NCI-H526 treated with DMSO at 0.1 percent for 48 hours (cell line): ENCODE measurements at places on chromosomes 4 and X.

DNA sequence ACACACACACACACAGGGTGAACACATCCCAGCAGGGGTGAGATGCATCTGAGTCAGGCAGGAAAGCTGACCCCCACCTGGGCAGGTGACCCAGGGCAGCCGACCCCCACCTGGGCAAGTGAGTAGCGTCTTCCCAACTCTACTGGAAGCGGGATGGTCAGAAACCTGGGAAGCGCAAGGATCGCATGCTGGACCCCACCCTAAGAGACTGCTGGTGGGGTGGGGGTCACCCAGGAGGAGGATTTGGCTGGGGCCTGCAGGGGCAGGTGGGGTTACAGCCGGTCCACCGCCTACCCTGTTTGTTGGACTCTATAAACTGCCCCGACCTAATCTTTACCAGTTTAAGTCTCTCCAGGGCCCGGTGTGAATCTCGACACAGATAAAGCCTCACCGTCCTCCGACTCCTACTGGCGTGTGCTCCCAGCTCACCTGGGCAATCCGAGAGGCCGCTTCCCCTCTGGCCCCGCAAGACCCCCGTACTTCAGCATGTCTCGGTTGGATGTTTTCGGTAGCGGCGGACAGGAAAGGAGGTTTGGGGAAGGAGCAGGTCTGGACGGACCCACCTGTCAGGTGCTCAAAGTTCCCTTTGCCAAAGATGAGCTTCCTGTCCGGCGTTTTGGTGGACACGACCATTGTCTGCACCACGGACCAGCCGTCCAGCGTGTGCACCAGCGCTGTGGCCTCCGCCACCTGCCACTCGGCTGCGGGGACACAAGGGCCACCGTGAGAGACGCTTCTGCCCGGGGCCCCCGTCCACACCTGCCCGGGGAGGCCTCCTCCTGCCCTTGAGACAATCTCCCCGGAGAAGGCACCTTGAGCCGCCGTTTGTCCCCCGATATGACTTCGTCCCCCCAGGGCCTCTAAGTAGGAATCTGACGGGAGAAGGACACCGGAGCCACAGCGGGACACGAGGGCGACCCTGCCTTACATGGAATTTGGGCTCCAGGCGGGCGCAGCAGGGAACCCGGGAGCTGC is 2.0 kb downstream of the GTPBP6 start:
- DNase-seq = no peak

DNA sequence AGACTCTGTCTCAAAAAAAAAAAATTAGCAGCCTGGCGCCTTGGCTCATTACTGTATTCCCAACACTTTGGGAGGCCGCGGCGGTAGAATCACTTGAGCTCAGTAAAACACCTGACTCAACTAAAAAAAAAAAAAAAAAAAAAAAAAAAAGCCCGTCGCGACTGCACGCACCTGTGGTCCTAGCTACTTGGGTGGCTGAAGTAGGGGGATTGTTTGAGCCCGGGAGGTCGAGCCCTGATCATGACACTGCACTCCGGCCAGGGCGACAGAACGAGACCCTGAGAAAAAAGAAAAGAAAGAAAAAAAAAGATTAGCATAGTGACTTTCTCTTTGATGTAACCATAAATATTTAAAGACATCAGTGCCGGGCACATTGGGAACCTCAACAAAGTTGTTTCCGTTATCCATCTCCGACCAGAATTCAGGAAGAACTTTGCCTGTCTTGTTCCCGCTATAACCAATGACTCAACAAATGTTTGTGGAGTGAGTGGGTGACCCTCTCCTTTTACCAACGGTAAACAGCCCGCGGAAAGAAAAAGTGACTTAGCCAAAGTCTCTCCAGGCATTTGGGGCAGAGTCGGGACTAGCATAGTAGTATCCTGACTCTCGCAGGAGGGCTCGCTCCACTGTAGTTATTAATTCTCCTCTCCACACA is 553 bp upstream of the MED28 start:
- no peak for DNase-seq

GRCh38 chr4:6695660-6696610 is 2.3 kb downstream of the S100P start:
- no peak for DNase-seq

GRCh38 chr4:7139167-7139982 is 53.0 kb upstream of the SORCS2 start:
- no peak for DNase-seq

- peak; percentile 55 for DNase-seq
These were observed at the start of gene CCDC149 for GRCh38 chr4:24912252-24913118. Gene CCDC149, minus strand, starts transcription at chr4:24913042. Its CDS starts 178 bp downstream, at chr4:24912864.

- DNase-seq = no peak
These were observed 50.5 kb downstream of the GPR174 start for GRCh38 chrX:79195027-79195426.

DNA sequence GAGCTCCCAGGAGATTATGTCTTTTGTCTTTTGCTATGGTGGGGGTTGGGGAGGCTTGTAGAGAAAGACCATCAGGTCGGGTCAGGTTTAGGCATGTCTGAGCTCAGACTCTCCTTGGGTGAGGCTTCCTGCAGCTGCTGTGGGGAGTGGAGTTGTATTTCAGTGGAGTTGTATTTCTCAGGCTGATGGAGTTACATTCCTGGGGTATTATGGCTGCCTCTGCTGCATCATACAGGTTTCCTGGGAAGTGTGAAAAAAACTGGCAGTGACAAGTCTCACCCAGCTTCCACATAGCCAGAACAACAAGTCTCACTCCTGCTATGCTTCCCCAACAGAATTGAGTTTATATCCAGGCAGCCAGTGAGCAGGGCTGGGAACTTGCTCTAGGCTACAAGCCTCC is 119.3 kb downstream of the VSIG4 start:
- DNase-seq = no peak

DNA sequence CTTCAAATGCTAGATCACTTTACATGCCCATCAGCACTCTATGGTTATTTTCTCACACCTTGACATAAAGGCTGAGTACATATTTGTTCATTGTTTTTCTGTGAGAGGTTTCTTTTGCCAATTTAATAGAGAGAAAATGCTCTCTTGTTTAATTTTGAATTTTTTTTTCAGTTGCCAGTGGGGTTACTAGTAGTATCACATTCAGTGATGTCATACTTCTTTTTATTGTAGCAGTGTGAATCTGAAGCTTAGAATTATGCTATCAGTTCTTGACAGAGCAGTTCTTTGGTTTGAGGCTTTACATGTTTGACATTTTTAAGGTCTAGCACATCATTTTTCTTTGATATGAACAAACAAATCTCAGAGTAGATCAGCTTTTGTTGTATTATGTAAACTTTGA is 185.4 kb downstream of the NWD2 start:
- no peak for DNase-seq

DNA sequence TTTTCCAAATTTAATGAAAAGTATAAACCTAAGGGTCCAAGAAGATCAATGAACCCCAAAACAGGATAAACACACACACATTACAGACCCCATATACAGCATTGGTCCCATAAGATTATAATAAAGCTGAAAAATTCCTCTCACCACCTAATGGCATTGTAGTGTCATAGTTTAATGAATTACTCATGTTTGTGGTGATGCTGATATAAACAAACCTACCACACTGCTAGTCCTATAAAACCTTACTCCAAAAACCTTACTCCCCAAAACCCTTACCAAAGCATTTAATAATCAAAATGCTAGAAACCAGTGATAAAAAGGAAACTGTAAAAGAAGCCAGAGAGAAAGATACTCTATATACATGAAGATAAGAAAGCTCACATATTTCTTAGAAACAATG is 148.1 kb upstream of the SH3RF1 start:
- no peak for DNase-seq

DNA sequence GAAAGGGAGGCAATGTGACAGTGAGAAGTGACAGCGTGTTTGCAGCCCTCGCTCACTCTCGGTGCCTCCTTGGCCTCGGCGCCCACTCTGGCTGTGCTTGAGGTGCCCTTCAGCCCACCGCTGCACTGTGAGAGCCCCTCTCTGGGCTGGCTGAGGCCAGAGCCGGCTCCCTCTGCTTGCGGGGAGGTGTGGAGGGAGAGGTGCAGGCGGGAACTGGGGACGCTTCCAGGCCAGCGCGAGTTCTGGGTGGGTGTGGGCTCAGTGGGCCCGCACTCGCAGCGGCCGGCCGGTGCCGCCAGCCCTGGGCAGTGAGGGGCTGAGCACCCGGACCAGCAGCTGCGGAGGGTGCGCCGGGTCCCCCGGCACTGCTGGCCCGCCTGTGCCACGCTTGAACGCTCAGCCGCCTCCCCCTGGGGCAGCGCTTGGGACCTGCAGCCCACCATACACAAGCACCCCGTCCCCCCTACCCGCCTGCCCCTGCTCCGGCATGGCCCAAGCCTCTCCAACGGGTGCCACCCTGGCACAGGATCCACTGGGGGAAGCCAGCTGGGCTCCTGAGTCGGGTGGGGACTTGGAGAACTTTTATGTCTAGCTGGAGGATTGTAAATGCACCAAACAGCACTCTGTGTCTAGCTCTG is 1142.8 kb upstream of the INTU start:
- no peak for DNase-seq

- no peak for DNase-seq
These were observed 952 bp downstream of the ANOS1 start for GRCh38 chrX:8730812-8731558.

GRCh38 chr4:113692809-113693411 is 68.6 kb downstream of the CAMK2D start:
- no peak for DNase-seq

DNA sequence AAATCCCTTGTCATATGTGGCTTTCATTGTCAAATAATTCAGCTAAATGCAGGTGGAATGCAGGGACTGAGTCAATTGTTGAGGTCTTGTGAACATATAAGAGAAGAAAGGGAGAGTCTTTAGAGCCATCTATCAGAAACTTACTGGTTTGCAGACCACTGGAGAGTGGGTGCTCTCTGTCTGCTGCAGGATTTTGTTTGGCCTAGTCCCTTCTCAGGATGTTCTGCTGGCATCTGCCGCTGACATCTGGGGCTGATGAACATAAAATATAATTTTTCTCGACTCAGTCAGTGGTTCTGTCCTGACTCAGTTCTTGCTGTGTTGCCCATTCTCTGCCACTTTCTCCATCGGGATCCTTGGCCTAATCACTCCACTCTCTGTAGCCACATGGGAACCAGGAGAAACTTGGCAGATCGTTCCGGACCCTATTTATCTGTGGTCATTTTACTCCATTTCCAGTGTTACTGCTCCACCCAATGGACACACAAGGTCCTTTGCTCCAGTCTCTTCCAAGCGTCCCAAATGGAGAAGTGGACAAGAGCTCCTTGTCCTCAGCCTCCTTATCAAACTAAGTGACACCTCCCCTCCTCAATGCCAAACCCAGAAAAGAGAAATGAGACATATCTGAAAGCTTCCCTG is 436.2 kb downstream of the FAT4 start:
- DNase-seq = no peak

DNA sequence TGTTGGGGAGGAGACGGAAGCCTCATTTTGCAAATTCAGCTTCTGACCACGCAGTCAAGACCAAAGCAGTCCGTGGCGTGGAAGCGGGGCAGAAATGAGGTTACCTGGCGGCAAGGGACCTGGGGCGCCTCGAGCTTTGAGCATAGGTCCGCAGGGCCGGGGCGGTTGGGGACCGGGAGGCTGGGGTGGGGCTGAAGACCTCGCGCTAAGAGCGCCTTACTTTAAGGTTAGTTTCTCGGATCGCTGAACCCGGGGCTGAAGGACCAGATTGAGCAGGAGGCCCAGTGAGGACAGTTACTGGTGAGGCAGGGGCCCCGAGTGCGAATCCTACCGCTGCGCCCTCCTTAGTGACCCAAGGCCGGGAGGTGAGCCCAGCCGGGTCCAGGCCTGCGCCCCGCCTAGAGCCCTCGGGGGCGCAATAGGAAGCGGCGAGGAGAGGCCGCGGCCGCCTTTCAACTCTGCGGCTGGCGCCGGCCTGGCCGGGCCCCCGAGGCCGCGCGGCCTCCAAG is 7.5 kb downstream of the MSX1 start:
- DNase-seq = no peak

DNA sequence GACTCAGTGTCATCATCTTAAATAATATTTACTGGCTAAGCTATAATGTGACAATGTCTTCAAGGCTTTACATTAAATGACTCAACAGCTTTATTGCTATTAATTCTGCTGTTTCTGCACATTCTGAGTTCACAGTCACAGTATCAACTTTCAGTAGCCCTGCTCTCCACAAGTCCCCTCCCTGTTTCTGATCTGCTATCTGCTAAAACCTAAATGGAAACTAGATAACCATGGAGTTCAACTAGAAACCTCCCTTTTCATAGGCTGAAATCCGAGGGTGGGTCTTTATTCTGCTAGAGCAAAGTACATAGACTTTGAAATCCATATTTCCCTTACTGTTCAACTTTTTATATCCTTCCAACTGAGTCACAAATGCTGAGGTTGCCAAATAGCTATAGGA is 5.4 kb upstream of the ACE2 start:
- DNase-seq = no peak

- DNase-seq = no peak
These were observed 78.3 kb upstream of the STIM2 start for GRCh38 chr4:26782168-26782829.

GRCh38 chrX:68238568-68238967 is 194.7 kb downstream of the OPHN1 start:
- DNase-seq = no peak

DNA sequence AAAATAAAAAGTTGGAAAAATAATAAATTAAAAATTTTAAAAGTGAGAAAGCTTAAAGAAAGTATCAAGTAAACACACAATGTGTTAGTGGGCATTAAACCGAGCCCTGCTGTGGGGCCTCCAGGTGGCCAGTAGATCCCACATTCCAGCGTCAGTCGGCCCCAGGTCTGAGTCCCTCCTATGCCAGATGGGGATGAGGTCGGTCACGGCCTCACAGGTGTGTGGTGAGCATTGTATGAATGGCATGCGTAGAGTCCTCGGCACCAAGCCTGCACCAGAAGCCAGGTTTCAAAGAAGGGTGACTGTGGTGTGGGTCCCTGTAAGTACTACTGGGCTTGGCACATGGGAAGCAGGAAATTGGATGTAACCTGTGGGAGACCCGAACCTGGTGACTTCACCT is 75.6 kb upstream of the MSX1 start:
- no peak for DNase-seq

DNA sequence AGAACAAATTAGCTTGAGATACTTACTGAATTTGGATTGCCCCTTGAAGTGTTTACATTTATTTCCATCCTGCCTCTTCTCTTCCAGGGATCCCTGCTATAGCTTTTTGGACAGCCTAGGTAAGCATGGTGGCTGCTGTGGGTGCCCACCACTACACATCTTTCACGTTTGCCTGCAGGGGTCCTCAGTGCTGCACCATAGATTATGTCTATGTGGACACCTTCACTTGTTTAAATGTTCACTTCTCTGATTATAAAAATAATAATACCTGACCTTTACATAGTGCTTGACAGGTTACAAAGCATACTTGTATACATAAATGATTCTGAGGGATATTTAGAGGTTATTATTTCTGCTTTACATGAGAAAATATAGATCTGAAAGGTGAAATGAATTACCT is 67.9 kb upstream of the SLC4A4 start:
- no peak for DNase-seq

GRCh38 chr4:177356921-177357320 is 47.2 kb downstream of the NEIL3 start:
- DNase-seq = no peak

DNA sequence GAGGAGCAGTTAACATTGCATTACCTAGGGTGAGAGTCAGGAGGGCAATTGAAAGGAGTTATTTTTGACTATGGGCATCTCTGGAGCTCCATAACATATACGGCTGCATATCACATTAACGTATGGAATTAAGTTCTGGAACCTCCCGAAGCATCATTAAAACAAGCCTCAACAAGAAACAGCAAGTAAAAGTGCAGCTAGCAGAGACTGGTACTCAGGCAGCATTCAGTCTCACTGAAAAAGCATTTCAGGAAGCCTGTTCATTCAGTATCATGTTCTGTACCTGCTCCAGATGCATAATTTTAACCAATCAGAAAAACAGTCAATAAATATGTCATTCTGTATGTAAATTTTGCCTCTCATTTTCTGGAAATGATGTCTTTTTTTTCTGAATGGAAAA is 299.6 kb downstream of the EPHA5 start:
- no peak for DNase-seq

GRCh38 chrX:29024871-29025270 is 437.6 kb downstream of the IL1RAPL1 start:
- no peak for DNase-seq
